ENCODE measurements at places on chromosomes 6 and 20.
A peak's percentile ranks its signal among the peaks of the same experiment; 100 is the strongest.

DNA sequence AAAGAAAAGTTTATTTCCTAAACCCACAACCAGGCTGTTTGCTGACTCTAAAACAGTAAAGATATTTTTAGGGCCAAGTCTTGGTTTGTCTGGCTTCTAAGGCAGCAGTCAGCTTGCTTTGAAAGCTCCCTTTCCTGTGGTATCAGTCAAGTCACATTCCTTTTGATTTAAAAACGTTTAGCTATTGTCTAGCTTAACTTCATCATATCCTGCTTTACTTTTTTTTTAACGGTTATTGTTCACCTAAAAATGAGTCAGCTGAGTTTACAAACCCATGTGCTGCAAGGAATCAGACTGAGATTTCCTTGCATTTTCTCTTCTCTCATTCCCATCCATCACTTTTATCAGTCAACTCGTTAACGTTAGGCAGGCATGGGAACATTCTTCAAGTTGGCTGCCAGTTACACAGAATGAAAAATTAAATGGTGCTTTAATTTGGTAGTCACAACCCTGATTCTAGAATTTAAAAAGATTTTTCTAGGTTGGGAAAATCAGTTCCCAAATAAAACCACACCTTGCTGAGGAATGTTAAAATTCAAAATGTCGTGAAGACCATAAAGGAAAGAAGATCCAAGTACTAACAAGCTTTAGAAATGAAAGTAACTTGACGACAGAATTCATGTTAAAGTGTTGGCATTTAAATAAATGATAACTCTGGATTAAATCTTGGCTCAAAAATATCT, 45.9 kb downstream of the ELOVL5 start:
- no peak for DNase-seq

DNA sequence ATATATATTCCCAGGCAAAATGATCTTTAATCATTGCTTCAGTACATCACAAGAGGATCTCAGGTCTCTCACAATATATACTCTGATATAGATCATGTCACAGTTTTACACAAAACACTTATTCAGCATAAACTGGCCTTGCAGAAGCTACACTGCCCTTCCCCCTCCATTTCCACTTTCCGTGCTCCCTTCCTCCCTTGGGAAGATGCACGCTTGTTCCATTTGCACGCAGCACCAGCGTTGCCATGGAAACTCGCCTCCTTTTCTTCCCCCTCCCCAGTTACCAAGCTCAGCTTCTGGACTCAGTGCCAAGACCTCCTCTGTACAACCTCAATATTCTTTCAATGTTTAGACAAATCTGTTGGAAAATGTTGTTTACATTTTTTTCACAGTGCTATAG, 154.6 kb downstream of the RFPL4B start:
- DNase-seq, result no peak

DNA sequence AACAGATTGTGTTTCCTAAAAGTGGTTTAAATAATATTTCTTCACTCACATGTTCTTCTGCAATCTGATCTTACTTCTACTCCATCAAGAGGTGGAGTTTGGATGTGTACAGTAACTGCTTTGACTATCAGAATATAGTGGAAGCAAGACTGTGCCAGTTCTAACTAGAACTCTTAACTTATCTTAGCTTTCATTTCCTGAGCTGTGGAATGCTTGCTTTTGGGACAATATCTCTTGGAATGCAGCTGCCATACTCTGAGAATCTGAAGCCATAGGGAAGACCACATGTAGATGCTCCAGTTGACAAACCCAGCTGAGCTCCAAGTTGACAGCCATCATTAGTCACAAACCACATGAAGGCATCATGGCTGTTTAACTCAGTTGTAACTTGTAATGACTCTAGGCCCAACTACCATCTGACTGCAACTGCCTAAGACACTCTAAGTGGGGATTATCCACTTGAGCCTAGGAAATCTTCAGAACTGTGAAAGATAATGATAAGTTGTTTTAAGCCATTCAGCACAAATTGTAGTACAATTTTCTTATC, 40.8 kb upstream of the MAN1A1 start:
- DNase-seq, result no peak

- DNase-seq, result no peak
Measured at GRCh38 chr6:169287675-169288074, 34.0 kb upstream of the THBS2 start.

GRCh38 chr20:24341781-24342180, 127.6 kb upstream of the SYNDIG1 start:
- no peak for DNase-seq

DNA sequence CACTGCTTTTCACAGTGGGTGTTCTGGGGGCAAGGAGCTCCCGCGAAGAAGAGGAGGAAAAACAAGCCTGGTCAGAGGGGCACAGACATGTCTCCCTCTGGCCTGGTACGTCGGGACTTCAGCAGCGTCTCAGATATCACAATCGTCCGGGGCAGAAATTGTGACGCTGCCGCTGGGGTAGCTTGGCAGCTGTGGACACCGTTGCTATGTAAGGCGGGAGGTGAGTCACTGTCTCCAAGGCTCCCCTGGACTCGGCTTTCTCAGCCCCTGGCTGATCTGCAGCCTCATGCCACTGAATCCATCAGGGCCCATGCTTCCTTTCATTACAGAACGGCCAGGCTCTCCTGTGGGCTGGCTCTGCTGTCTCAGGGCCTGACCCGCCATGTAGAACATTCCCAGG, 98.7 kb downstream of the SULF2 start:
- no peak for DNase-seq

- DNase-seq, result no peak
Measured at GRCh38 chr6:26155061-26155930, 68.1 kb downstream of the HFE start.

- DNase-seq, result no peak
Measured at GRCh38 chr6:130420911-130421310, 55.1 kb downstream of the TMEM200A start.

GRCh38 chr6:131398176-131398575, 174.8 kb upstream of the ARG1 start:
- no peak for DNase-seq

DNA sequence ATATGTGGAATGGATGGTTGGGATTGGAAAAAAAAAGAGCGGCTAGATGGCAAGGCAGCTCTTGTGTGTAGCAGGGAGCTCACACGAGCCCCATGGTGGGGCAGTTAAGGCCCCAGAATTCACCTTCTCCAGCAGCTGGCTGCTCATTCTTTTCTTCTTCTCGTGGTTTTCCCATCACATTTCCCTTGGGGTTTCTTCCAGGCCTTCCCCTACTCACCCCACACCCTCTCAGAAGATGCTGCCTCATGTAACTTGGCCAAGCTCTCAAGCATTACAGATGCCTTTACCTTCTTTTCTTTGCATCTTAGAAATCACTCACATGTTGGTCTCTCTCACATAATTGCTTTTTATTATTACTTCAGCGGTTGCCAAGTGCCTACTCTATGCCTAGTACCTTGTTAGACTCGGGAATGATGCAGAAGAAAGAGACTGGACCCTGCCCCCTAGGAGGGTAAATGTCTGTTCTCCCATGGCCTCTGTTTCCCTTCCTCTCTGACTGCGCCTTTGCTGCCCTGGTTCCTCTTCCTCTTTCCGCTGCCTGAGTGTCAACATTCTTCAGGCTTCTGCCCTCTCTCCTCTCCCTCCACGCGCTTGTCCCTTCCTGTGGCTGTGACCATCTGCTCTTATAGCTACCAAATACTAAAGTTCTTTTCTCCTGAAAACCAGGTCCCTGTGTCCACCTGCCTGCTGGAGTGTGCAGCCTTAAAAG, 28.6 kb downstream of the PPARD start:
- no peak for DNase-seq

DNA sequence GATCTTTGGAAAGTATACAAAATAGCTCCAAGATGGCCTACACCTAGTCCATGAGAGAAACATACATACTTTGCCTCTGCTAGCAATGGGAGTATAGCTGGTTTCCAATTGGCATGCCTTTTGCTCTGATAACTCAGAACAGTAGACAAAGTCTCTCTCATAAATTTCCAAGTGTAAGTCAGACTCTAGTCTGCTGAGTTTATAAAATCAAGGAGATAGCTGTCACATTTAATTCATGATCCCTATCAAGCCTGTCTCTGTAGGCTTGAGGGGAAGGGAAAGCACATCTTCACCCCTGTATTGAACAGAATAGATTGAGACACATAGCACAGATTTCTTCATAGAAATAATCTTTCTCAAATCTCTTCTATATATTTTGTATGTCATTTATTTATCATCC, 87.8 kb upstream of the HTR1B start:
- no peak for DNase-seq

GRCh38 chr6:169340395-169340794, 86.7 kb upstream of the THBS2 start:
- no peak for DNase-seq

- peak; percentile 82 for DNase-seq
Measured at GRCh38 chr6:158835616-158836221, 16.6 kb upstream of the EZR start.

- DNase-seq, result no peak
Measured at GRCh38 chr6:130364224-130364780, 1.5 kb upstream of the TMEM200A start.

- no peak for DNase-seq
Measured at GRCh38 chr6:117840541-117840983, 66.5 kb upstream of the SLC35F1 start.

DNA sequence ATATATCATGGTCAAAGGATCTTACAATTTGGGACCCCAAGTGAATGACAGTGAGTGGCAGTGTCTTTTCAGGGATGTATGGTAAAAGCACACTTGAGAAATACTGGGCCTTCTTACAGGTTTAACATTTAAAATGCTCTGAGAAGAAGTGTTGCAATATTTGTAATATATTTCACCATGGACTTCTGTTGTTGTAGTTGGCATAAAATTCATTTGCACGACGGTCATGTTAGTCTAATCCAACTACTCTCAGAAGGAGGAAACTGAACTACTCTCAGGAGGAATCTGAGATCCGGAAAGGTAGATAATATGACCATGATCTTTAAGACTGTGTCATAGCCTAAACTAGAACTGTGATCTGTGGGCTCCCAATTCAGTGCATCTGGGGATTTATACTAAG, 700.1 kb downstream of the HDGFL1 start:
- no peak for DNase-seq

- DNase-seq, result no peak
Measured at GRCh38 chr20:62815066-62815991, 1.5 kb upstream of the COL9A3 start.

DNA sequence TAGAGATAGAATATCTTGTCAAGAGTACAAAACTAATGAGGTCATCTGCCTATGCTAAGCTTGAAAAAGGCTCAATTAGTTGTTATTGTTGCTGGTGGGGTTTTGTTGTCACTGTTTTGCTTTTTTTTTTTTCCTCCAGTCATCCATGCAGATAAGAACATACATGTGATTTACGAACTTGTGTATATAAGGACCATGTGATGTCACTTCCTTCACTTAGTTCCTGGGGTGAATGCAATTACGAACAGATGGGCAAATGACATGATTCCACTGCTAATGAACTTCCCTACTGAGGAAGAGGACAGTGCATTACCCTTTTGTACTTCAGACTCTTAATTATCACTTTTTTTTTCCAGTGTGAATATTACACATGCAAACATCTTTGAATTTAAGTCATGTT, 1175.3 kb upstream of the GJE1 start:
- DNase-seq, result no peak

DNA sequence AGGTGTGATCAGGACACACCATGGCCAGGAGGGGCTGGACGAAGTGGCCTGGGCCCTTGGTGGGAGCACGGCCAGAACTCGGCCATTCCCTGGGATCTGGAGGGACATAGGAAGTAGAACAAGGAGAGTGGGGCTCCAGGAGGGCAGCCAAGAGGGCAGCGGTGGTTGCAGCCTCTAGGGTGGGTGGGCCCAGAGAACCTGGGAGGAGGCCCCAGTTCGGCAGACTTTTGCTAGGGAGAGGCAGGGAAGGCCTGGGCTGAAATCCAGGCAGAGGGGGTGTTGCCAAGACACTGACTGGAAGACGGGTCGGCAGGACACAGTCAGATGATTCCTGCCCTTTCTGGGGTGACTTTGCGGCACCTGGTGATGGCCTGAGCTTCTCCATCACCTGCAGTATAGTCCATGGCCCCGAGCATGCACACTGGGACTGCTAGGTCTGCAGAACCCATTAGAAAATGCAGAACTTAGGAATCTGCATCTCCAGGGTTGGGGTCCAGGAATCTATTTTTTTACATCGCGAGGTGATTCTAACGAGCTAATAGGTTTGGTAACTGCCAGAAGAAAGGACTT, 224.8 kb downstream of the SYNDIG1 start:
- peak; percentile 73 for DNase-seq

GRCh38 chr20:49403911-49404310, 78.6 kb downstream of the KCNB1 start:
- no peak for DNase-seq

GRCh38 chr20:37773291-37773826, 79.5 kb downstream of the CTNNBL1 start:
- DNase-seq, result no peak

DNA sequence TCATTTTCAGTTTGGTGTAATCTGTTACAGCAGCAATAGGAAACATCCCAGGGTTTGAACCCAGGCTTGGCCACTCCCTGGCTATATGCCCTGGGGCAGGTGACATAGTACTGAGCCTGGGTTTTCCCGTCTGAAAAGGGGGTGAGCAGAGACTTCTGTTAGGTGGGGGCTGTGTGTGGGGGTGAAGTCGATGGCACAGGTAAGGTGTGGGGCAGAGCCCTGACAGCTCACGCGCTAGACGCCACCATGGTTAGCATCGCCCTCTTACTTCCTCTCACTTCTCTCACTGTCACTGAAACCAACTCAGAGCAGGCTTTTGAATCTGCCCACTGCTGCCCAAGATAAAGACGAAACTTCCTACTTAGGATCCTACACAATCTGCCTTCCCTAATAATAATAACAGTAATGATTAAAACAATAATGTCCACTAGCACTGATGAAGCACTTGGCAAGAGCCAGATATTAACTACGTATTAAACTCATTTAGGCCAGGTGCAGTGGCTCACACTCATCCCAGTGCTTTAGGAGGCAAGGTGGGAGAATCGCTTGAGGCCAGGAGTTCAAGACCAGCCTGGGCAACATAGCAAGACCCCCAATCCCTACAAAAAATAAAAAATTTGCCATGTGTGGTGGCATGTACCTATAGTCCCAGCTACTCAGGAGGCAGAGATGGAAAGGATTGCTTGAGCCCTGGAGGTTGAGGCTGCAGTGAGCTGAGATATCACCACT, 117.9 kb upstream of the PTPN1 start:
- no peak for DNase-seq

DNA sequence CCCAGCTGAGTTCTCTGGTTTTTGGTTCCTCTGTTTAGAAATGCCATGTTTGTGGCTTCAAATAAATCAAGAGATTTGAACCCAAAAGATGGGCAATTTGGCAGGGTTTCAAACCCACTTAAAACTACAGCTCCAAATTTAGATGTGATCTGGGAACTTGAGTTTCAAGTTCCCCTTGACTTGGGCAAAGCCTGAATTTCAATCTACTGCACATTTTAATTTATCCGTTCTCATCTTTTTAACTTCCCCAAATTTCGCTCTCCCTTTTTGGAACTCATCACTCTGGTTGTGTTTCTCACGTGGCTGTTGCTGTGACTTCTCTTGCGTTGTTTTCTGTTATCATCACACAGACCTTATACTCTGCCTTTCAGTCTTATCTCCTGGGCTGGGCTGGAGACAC, 230.9 kb downstream of the CDC5L start:
- no peak for DNase-seq
